ENCODE measurements at places on chromosomes 6 and 20.

DNA sequence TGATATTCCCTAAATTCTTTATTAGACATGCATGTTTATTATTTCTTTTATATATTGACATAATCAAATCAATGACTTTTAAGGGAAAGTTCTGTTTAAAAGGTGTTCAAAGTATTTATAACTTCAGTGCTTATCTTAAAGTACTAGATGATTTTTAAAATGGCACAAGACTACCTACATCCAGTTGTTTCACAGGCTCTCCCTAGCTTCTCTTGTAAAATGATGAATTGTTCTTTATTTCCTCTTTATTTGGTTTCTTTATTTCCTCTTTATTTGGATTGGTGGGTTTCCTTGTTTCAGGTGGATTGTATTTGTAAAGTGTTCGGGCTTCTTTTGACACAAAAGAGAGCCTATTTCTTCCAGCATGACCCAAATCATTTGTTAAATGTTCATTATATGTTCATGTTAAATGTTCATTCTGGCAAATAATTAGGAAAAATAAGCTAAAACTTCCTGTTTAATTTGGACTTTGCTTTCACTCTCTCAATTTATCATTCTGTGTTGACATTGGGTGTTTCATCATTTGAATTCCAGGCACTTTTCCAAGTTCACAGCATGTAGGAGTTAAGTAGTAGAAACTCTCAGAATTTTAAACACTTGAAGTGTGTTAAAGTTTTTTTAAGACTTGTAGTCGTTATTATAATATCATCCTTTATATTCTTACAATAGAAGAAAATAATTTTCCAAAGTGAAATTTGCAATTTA lies 24.6 kb downstream of the MLIP start:
- no peaks in the 10 kb centered on the region for H3K27me3 ChIP-seq
- H3K4me3 ChIP-seq: no peak overlapping the region
- H3K4me1 ChIP-seq: no peaks in the 10 kb centered on the region
- H3K27ac ChIP-seq: no peak overlapping the region

DNA sequence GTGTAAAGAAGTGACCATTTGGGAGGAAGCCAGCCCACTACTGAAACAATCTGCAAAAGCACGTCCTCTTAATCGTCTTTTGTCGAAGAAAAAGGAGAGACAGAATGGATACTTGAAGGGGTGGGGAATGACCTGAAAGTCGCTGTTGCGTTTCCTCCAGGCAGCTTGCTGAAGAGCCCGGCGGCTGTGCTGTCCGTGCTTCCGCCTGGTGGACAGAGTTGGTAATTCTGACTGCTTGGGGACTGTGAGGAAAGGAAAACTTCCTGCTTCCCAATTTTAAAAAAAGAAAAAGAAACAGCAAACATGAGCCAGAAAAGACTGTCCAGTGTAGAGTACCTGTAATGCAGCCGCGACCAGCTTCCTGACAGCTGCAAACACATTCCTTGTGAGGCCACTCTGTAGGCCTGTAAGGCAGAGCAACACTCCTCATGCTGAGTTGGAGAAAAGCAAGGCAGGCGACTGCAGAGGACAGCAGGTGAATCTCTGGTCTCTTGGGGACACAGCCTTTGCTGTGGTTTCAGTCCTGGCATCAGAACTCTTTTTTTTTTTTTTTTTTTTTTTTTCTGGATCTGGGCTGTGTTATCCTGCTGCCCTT lies 251.1 kb upstream of the TBX18 start:
- H3K4me1 ChIP-seq: no peaks in the 10 kb centered on the region
- no peak overlapping the region for H3K4me3 ChIP-seq
- DNase-seq: no peak
- H3K27me3 ChIP-seq: no peaks in the 10 kb centered on the region
- no peaks in the 10 kb centered on the region for H3K36me3 ChIP-seq

GRCh38 chr6:118485601-118486550 lies 62.2 kb upstream of the PLN start:
- peaks cover 7% of the 10 kb centered on the region for H3K4me1 ChIP-seq
- H3K27ac ChIP-seq: no peak overlapping the region
- no peaks in the 10 kb centered on the region for H3K27me3 ChIP-seq
- peaks cover 59% of the 10 kb centered on the region for H3K36me3 ChIP-seq
- DNase-seq: no peak
- H3K4me3 ChIP-seq: no peak overlapping the region

DNA sequence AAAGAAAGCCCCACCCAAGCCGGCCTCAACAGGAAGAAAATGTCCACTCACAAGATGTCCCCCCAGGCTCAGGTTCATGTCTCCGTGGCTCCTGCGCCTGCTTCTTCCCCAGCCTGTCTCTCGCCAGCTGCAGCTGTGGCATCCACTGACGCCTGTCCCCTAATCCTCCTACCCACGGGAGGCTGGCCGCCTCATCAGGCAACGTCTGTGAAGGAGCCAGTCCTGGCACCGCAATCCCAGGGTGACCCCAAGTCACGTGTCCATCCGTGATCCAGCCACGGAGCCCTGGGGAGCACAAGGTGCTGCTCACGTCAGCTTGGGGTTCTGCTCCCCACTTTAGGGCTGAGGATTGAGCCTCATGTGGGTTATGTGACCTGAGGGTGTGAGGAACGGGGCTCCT lies 640.3 kb downstream of the CDH26 start:
- H3K27me3 ChIP-seq: no peaks in the 10 kb centered on the region
- no peak overlapping the region for H3K4me3 ChIP-seq
- H3K36me3 ChIP-seq: no peaks in the 10 kb centered on the region
- DNase-seq: no peak

- H3K27ac ChIP-seq: no peak overlapping the region
- H3K36me3 ChIP-seq: no peaks in the 10 kb centered on the region
- no peak overlapping the region for H3K4me3 ChIP-seq
- H3K4me1 ChIP-seq: no peaks in the 10 kb centered on the region
Observed at GRCh38 chr6:52788478-52788877, 15.1 kb downstream of the GSTA1 start.

GRCh38 chr6:108518714-108519576 lies 41.8 kb upstream of the FOXO3 start:
- DNase-seq: no peak
- no peak overlapping the region for H3K4me3 ChIP-seq
- H3K4me1 ChIP-seq: no peaks in the 10 kb centered on the region
